ENCODE measurements at places on chromosomes 13 and 19. TPM values are rescaled to one million over a fixed set of nuclear protein-coding genes. Genes with fewer than 3 reads are reported as not detected.

Gene ZNF135
- total RNA-seq = 1.3 TPM

- peak; percentile 87 for DNase-seq
Observed at GRCh38 chr19:49497047-49497788, 984 bp downstream of the RPS11 start.

DNA sequence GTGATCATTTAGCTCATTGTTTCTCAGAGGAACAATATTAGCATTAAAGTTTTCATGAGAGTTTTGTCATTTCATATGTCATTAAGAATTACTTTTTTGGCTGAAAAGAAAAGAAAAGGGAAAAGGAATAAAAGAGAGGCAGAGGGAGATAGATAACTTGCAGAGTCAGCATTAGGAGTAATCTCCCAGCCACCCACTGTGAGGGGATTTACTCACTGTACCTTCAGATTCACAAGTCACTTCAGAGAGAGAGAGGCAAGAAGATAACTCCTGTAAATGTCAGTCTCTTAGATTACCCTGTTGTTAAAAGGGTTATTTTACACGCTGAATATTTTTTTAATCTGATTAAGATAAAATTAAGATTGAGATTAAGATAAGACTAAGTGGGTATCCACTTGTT, 125.2 kb downstream of the POU4F1 start:
- no peak for DNase-seq

Gene SIGLEC6
- 0.75 TPM for total RNA-seq

DNA sequence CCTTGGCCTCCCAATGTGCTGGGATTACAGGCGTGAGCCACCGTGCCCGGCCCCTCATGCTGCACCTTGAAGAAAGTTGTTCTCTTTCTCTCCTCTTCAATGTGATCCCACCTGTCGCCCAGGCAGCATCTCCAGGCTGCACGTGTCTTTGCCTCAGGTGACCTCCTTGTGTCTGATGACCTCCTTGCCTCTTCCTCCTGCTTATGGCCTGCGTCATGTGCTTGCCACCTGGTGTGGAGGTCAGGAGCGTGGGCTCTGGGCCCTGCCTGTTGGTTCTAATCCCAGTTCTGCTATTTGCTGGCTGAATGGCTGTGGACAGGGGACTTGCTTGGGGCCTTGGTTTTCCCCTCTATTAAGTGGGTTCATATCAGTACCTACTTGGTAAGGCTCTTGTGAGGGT, 6.3 kb downstream of the BICRA start:
- DNase-seq = no peak

Gene PDS5B
- total RNA-seq = 27.5 TPM

Gene DCT
- total RNA-seq = 0.95 TPM

- DNase-seq = no peak
Observed at GRCh38 chr13:45695198-45695730, 6.9 kb upstream of the CBY2 start.

- no peak for DNase-seq
Observed at GRCh38 chr13:99256709-99257108, 1.5 kb downstream of the GPR18 start.

Gene ZFP30
- 8.2 TPM for total RNA-seq

Gene ZNF808
- total RNA-seq = 46.9 TPM

DNA sequence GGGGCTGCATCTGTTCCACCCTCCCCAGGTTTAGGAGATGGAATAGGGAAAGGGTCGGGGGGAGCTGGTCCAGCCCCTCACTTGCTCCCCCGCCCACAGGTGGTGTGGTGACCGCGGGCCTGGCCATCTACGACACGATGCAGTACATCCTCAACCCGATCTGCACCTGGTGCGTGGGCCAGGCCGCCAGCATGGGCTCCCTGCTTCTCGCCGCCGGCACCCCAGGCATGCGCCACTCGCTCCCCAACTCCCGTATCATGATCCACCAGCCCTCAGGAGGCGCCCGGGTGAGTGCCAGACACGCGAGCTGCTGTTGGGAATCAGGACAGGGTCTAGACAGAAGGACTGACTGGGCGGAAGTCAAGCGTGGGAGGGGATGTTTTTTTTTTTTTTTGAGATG, 3.0 kb downstream of the CLPP start:
- no peak for DNase-seq

DNA sequence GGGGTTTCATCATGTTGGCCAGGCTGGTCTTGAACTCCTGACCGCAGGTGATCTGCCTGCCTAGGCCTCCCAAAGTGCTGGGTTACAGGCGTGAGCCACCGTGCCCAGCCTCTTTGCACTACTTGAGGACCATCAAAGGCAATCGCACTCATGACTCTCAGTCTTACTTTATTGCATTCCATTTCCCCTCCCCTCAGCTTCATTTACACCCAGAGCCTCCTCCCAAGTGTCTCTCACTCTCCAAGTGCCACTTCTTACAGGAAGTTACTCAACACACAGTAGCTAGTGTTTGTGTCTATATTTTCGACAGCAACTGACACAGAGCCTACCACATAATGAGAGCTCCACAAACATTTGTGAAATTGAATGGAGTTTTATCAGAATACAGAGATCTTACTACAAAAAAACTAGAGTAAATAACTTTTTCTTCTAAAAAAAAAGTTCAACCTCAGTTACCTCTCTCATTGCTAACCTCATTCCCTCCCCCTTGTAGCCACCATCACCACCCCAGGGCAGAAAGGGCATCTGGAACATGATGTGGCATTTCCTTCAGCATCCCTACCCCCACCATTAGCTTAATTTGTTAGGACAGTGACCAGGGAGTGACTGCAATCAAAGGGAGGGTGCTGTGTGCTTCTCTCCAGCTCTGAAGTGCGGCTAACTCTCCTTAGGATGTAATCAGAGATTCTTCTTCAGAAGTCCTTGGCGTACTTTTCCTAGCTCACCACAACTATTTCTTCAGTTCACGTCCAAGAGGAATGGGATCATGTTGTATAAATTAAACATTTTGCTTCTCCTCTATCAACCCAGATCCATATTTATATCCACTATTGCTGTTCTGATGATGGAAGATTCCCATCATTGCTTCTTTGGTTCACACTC, 17.0 kb upstream of the RUBCNL start:
- DNase-seq = no peak

GRCh38 chr13:30142486-30143211, 164.7 kb downstream of the KATNAL1 start:
- peak; percentile 37 for DNase-seq

Gene SYT3
- total RNA-seq = 1.2 TPM

GRCh38 chr19:4600893-4601292, 38.4 kb upstream of the TNFAIP8L1 start:
- no peak for DNase-seq

DNA sequence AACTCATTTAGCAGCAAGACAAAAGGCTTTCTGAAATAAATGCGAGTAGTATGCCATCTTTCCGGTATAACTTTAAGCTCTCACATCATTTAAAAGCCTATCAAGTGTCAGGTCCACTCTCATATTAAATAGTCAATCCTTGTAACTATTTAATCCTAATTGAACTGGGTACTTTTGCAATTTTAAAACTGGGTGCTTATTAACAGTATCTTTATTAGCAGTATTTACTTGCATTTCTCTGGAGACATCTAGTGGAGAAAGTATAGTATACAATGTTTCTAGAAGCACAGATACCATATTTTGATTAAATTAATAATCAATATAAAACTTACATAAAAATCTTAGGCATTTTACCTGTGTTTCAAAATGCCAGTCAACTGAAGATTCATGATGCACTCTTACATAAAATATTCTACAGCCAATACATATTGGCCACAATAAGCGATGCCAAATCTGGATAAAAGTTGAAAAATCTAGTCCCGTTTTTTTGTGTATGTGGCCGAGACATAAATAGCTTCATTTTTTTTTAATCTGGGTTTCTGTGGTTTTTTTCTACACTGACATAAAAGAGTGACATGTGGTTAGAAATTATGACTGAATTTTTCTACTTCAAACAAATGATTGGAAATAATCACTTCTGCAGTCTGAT, 4.3 kb upstream of the POSTN start:
- DNase-seq = no peak

DNA sequence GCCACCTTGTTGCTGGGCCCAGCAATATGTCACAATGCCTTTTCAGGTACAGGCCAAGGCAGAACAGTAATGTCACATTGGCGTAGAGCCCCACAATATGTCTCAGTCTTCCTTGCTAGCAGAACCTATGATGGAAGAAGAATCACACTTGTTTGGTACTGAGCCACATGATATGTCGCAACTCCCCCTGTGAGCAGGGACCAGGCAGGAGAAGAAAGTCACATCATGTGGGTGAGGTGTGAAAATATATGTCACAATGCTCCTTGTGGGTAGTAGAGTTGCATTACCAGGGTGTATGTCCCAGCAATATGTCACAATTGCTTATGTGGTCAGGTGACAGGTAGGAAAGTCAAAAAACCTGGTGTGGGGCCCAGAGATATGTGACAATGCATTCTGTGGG, 7.1 kb upstream of the ZNF91 start:
- no peak for DNase-seq

GRCh38 chr13:85799097-85799582, at the start of gene SLITRK6:
Gene SLITRK6 (minus strand): TSS chr13:85799419. CDS start chr13:85796508, 2,911 bp downstream.
- peak; percentile 17 for DNase-seq

- no peak for DNase-seq
Observed at GRCh38 chr19:46080561-46080960, 39.8 kb upstream of the IGFL4 start.

DNA sequence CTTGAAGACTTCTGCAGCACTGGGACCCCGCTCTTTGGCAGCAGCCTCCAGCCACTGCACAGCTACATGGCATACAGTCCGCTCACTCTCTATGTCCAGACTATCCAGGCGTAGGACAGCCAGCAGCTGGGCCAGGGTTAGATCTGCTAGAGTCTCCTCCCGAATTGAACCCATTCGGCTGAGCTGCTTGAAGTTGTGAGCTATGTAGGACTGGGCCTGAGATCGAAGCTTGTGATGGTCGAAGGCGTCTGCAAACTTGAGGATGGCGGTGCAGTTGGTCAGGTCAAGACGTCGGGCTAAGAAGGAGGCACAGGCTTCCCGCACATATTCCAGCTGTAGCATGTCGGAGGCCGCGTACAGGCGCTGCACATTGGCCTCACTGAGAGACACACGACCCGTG, 900 bp downstream of the KBTBD7 start:
- DNase-seq = no peak

Gene SPACA6
- 2.9 TPM for total RNA-seq

Gene PLVAP
- 32.8 TPM for total RNA-seq

- DNase-seq = no peak
Observed at GRCh38 chr13:33678084-33678483, 139.9 kb upstream of the RFC3 start.

- no peak for DNase-seq
Observed at GRCh38 chr13:97749174-97749573, 204.3 kb upstream of the IPO5 start.

GRCh38 chr13:63497601-63498000, 2082.0 kb upstream of the PCDH20 start:
- DNase-seq = no peak

DNA sequence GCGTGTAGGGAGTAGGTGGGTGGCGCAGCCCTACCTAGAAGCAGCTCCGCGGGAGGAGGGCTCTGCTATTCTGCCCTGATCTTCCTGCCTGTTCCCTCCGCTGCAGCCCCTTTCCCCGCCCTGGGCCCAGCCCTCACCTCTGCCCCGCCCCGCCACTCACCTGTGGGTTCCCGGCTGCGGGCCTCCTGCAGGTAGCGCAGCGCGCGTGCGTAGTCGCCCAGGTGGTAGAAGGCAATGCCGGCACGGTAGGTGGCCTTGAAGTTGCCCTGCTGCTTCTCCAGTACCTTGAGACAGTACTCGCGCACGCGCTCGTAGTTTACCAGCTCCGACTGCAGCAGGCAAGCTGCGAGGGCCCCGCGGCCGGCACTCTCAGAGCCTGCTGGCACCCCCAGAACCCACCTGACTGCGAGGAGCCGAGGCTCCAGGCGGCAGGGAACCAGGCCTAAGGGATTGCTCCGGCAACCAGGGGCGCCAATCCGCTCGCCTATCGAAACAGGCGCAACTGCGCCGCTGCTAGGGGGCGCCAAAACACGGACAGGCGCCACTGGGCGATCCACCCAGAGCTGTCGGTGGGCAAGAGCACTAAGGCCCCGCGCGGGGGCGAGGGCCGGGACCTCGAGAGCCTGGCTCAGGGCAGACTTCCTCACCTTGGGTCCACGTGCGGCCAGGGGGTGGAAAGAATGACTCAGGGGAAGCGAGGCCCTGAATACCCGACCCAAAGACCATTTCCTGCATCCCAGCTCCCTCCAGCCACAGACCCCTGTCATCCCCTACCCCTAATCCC, 965 bp downstream of the TTC9B start:
- peak; percentile 83 for DNase-seq

Gene TMEM143
- total RNA-seq = 13.6 TPM

DNA sequence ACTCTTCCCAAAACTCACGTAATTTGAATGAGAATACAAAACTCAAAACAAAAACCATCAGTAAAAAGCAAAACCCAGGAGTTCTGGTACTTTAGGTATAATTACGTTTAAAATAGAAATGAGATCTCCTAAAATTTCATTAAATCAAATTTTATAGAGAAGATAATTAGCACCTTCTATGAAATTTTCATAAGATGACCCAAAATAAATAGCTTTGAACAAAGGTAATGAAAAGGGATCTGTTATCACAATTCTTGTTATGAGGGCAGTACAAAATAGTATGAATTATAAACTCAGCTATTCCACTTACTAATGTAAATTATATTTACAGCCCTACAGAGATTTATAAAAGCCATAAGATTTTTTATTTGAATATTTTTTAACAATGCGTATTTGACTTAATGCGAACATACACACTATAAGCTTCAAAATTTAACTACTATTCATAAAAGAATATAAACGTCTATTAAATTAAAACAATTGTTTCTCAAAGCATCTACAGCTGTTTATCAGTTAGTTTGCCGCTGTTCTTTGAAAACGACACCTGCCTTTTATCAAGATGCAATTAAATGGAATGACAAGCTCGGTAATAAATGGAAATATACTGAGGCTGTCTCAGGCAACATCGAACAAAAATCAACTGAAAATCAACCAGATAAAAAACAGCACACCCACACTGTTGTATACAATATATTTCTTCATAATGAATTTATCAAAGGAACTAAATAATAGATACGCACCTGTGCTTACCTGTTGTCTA, 63.8 kb downstream of the KCNRG start:
- no peak for DNase-seq

Gene TNFSF13B
- 2.0 TPM for total RNA-seq

DNA sequence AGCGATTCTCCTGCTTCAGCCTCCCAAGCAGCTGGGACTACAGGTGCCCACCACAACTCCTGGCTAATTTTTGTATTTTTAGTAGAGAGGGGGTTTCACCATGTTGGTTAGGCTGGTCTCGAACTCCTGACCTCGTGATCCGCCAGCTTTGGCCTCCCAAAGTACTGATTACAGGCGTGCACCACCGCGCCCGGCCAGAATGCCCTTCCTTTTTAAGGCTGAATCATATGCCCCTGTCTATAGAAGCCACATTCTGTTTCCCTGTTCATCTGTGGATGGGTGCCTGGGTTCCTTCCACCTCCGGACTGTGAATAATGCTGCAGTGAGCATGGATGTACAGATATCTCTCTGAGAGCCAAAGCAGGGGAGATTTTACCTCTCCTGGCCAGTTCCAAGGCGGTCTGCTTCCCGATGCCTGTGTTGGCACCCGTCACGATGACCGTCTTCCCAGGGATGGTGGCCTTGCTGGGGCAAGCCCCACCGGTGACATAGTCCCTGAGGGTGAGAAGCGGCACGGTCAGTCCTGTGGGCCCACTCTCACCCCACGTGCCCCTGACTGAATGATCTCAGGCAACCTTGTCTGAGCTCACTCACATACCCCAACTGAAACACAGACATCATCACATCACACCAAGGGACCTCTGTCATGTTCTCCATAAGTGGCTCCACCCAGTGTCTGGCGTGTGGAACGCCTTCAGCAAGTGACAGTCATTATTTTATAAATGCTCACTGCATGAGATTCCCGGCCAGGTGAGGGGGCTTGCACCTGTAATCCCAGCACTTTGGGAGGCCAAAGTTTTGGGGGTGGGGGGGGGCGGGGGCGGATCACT, 4.0 kb downstream of the RDH13 start:
- DNase-seq = no peak

Gene ERICH6B
- total RNA-seq = not detected

Measured in mucosa of descending colon (tissue), 3 donors.